Smooth muscle cell of the coronary artery (primary cell): ENCODE measurements at places on chromosomes 2 and 18. TPM values are rescaled to one million over a fixed set of nuclear protein-coding genes. Genes with fewer than 3 reads are reported as not detected.

Gene IL18R1
- 1.1 and 4.3 TPM in 2 replicates for total RNA-seq

Gene LAPTM4A
- total RNA-seq, result 121 and 361 TPM in 2 replicates

Gene LOXHD1
- 0.94 TPM in 1 of 2 replicates, not detected in the other for total RNA-seq

Gene CHRNG
- not detected in 2 replicates for total RNA-seq

Gene CCDC142
- total RNA-seq, result 14.8 and 20.5 TPM in 2 replicates

Gene EFHD1
- 0.23 and 0.30 TPM in 2 replicates for total RNA-seq

Gene CFAP65
- total RNA-seq, result not detected in 2 replicates

Gene ACVR1C
- 0.08 and 0.59 TPM in 2 replicates for total RNA-seq

Gene AGXT
- total RNA-seq, result not detected in 2 replicates

Gene STAM2
- total RNA-seq, result 22.6 and 29.0 TPM in 2 replicates

Gene GCG
- not detected in 2 replicates for total RNA-seq

Gene WIPF1
- total RNA-seq, result 6.1 and 7.2 TPM in 2 replicates

Gene ATRAID
- total RNA-seq, result 183 and 253 TPM in 2 replicates

Gene TMEM163
- total RNA-seq, result 0.08 TPM in 1 of 2 replicates, not detected in the other

Gene IGFBP5
- 68.3 and 246 TPM in 2 replicates for total RNA-seq

Gene TUBA3E
- total RNA-seq, result not detected in 2 replicates

Gene SPEG
- 9.1 and 9.4 TPM in 2 replicates for total RNA-seq

Gene ZNF519
- 1.9 and 5.3 TPM in 2 replicates for total RNA-seq

Gene LIMS3
- 1.8 and 8.4 TPM in 2 replicates for total RNA-seq

Gene GKN2
- total RNA-seq, result 0.23 TPM in 1 of 2 replicates, not detected in the other

Gene NMUR1
- total RNA-seq, result 0.23 TPM in 1 of 2 replicates, not detected in the other

Gene IL37
- total RNA-seq, result not detected in 2 replicates

Gene LINC00305
- total RNA-seq, result not detected in 2 replicates

Gene ABCB11
- not detected in 2 replicates for total RNA-seq

Gene CHRND
- not detected in 2 replicates for total RNA-seq

Gene CRYGD
- not detected in 2 replicates for total RNA-seq

Gene DARS1
- total RNA-seq, result 59.8 and 260 TPM in 2 replicates

Gene TYMS
- total RNA-seq, result 8.2 and 14.7 TPM in 2 replicates

Gene STK36
- 10.4 and 34.3 TPM in 2 replicates for total RNA-seq

Gene INPP4A
- 19.4 and 59.4 TPM in 2 replicates for total RNA-seq

Gene LRRC30
- not detected in 2 replicates for total RNA-seq

Gene RFX8
- 0.30 and 2.8 TPM in 2 replicates for total RNA-seq

Gene NIFK
- total RNA-seq, result 14.3 and 38.5 TPM in 2 replicates

Gene ANKRD36
- total RNA-seq, result 22.9 and 25.4 TPM in 2 replicates

Gene TMEM37
- total RNA-seq, result 0.53 TPM in 1 of 2 replicates, not detected in the other

Gene CRYGC
- total RNA-seq, result not detected in 2 replicates

Gene HRH4
- 0.08 and 0.12 TPM in 2 replicates for total RNA-seq

Gene PSMA8
- total RNA-seq, result not detected in 2 replicates

Gene MAL
- total RNA-seq, result not detected in 2 replicates

Gene SPHKAP
- not detected in 2 replicates for total RNA-seq

Gene CNTNAP5
- total RNA-seq, result 0.38 TPM in 1 of 2 replicates, not detected in the other

Gene SLC9A4
- not detected in 2 replicates for total RNA-seq

Gene TACR1
- 0.08 TPM in 1 of 2 replicates, not detected in the other for total RNA-seq
